ENCODE measurements at places on chromosomes 16 and 17.

DNA sequence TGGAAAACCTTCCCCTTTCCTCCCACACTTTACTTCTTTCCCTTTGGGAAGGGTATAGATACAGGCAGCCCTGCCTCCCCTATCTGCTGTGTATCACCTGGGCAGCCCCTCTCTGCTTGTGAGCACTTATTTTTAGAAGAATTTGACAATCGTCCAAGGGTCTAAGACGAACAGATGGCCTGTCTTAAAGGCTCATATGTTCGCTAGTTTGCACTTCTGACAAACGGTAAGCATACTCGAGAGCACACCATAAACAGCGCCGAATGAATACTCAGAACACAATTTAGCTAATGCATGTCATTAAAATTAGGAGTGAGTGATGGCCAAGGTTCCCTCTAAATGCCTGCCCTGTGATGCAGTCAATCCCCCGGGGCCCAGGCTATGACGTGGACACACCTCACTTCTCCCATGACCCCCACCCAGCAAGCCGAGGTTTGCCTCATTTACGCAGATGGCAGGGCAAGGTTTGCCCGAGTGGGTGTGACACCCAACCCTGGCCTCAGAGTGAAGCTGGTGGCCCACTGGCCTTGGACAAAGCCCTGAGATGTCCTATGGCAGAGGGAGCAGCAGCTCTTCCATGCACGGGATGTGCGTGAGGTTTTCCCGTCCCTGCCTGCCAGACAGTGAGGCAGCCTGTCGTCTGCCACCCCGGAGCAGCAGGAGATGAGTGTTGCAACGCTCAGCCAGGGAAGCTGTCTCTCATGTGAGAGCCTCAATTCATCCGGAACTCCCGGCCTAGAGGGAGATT is 125.2 kb downstream of the C16orf78 start:
- DNase-seq = peak; percentile 73

DNA sequence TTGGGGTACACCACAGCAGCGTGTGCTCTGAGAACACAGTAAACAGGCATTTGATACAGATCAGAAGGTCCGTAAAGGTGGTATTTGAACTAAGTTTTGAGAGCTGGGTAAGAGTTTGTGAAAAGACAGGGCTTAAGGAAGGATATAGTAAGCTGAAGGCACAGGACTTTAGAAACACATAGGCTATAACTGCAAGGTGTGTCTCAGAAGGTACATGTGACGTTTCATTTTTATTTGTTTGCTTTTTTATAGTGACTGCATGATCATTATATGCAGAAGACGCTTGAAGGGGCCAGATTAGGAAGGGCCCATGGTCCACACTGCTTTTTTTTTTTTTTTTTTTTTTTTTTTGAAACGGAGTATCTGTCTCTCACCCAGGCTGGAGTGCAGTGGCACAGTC is 644.6 kb downstream of the WWOX start:
- no peak for DNase-seq

- DNase-seq = no peak
Measured at GRCh38 chr17:78107457-78107856, 21.1 kb downstream of the TMC6 start.

- no peak for DNase-seq
Measured at GRCh38 chr17:50063561-50064252, 7.8 kb downstream of the ITGA3 start.

DNA sequence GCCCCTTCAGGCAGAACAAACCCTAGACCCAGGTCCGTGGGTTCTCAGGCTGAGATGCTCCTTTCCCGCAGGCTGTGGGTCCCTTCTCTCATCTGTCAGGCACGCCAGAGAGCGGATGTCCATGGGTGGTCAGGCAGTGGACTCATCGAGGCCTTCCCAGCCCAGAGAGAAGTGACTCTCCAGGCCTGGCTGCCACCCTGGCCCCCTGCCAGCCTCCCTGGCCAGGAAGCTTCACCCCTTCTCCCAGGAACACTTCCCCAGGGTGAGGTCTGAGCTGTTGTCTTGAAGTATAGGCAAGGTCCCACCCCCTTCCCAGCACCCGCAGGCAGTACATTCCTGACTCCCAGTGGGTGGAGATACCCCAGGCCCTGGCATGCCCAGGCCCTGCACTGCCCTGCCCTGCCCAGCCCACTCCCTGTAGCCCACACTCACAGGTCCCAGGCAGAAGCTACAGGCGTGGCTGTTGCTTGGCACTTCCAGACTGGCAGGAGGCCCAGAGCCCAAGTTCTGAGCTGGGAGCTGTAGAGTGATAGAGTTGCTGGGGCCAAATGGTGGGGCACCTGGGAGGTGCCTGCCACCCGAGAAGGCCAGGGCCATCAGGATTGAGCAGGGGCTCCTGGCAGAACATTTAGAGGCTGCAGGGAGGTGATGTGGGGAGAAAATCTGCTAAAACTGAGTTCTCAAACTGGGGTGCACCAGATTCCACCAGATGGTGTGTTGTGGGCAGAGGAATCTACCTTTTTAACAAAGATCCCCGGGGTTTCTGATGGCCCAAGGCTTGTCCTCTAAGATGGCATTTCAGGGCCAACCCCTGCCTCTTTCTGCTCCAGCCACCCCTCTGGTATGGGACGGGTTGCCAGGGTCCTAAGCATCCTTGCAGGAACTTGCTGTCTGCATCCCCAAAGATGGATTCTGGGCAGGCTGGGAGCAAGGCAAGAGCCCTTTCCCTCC is 6.7 kb downstream of the ITGA3 start:
- peak; percentile 85 for DNase-seq

GRCh38 chr16:11299865-11300559 is 18.9 kb upstream of the PRM1 start:
- no peak for DNase-seq

DNA sequence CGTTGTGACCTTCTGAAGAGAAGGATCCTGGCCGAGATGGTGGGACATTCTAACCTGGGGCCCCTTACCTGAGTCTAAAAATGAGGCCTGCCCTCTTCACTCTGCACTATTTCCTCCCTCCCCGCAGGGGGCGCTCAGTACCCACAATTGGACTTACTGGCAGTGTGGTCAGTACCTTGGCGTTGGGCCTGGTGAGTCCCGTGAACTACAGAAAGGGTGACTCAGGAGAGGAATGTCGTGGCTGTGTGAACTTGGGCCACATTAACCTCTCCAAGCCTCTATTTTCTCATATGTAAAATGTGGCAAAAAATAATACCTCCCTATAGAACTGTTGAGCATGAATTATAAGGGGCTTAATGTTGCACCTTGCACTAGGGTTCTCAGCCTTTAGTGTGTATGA is 3.9 kb downstream of the RSAD1 start:
- DNase-seq = peak; percentile 99

- DNase-seq = no peak
Measured at GRCh38 chr17:72861811-72862210, 230.7 kb downstream of the SLC39A11 start.

DNA sequence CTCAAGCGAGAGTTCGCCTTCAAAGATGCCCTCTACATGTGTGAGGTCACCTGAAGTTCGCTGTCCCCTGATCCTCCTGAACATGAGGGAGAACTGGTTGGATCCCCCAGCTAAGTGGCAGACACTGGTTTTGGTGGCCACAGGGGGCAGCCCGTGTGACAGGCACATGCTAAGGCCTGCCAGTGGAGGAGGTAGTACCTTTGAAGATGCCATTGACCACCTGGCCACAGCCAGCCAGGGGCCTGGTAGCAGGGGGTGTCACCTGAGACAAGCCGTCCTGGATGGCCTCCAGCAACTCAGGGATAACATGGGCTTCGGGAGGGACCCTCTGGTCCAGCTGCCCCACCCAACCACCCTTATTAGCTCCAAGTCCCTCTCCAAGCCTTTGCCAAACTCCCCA is 7.3 kb upstream of the ALDH3A1 start:
- DNase-seq = no peak

GRCh38 chr17:62629556-62630364 is 2.3 kb downstream of the MRC2 start:
- no peak for DNase-seq

Measured in lower leg skin (tissue), 4 donors.